NCI-H460 (cell line): ENCODE measurements at places on chromosomes 2 and 18. TPM values are rescaled to one million over a fixed set of nuclear protein-coding genes. Genes with fewer than 3 reads are reported as not detected.

Gene CNGA3
- not detected in 2 replicates for total RNA-seq

Gene MAL
- total RNA-seq = not detected in 2 replicates

Gene TTR
- total RNA-seq = not detected in 2 replicates

Gene TEKT4
- total RNA-seq = not detected in 2 replicates

Gene SP9
- not detected in 2 replicates for total RNA-seq

Gene FMNL2
- 80.5 and 98.0 TPM in 2 replicates for total RNA-seq

Gene ZNF804A
- total RNA-seq = 4.3 and 4.9 TPM in 2 replicates

Gene RNF152
- total RNA-seq = 1.5 and 2.3 TPM in 2 replicates

DNA sequence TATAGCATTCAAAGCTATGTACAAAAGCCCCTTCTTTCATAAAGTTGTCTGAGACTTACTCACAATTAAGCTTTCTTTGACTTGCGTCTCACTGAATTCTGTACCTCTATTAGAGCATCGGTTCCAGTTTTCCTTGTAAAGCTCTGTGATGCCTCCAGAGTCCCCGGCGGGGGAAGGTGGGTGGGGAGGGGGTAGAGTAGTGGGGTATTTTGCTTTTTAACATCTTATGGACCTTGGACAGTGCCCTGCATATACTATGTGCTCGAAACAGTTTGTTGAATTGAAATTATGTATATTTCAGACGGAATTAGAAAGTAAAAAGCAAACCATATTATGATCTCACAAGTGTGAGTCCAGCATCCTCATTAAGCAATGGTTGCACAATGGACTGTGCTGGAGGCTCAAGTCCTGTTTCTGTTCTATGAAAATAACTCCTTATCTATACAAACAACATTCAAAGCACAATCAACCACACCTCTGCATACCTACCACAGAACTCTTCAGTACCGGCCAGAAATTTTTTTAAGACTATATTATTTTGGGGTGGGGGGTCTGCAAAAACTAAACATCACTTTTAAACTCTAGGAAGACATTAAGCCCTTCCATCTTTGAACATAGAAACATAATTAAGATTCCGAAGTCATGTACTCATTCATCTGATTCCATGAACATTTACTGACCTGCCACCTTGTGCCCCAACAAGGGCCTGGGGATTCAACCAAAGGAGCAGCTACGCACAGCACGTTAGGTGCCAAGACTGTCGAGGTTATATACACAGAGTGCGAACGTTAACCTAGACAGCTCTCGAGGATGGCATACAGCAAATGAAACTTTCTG, 908 bp downstream of the STAT1 start:
- DNase-seq = no peak

- DNase-seq = peak; percentile 59
These were observed 237.0 kb downstream of the HNMT start for GRCh38 chr2:138201286-138201685.

GRCh38 chr18:9546468-9546867, 67.9 kb downstream of the PPP4R1 start:
- no peak for DNase-seq

DNA sequence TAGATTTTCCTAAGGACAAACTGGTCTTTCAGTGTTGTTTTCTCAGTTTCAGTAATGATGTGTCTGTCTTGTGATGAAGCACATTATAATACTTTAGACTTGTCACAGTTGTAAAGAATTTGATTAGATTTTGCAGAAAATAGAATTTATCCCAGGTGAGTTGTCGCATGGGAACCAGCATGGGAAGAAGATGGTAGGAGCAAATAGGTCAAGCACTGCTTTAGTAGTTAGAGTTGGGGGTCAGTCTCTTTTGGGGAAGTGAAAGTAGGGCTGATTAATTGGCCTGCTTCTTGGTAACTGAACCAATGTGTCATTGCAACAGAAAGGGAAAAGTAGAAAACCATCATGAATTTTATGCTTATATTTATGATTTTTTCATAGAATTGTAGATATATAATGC, 153.2 kb upstream of the MYO3B start:
- no peak for DNase-seq

- no peak for DNase-seq
These were observed 17.8 kb upstream of the GPR75 start for GRCh38 chr2:53877556-53877955.

GRCh38 chr2:232236200-232236599, 142.4 kb upstream of the ALPP start:
- DNase-seq = no peak

GRCh38 chr2:100877555-100877954, 57.6 kb downstream of the NPAS2 start:
- DNase-seq = no peak

DNA sequence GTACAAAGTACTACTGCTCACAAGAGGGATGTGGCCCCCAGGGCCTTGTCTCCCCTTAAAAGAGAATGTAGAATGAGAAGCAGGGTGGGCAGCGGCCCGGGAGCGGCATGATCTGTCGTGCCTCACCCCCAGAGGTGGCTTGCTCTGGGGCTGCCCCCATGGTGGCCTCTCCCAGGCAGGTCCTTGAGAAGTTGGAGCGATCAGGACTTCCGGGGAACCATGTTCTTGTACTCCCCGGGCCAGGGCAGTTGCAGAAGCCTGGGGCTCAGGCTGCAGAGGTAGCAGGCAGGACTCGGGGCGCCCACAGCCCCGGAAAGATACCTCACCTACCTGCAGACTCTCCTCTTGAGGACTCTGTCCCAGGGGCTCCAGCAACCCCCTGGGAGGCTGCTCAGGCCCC, 62.6 kb downstream of the CYP26B1 start:
- DNase-seq = no peak

DNA sequence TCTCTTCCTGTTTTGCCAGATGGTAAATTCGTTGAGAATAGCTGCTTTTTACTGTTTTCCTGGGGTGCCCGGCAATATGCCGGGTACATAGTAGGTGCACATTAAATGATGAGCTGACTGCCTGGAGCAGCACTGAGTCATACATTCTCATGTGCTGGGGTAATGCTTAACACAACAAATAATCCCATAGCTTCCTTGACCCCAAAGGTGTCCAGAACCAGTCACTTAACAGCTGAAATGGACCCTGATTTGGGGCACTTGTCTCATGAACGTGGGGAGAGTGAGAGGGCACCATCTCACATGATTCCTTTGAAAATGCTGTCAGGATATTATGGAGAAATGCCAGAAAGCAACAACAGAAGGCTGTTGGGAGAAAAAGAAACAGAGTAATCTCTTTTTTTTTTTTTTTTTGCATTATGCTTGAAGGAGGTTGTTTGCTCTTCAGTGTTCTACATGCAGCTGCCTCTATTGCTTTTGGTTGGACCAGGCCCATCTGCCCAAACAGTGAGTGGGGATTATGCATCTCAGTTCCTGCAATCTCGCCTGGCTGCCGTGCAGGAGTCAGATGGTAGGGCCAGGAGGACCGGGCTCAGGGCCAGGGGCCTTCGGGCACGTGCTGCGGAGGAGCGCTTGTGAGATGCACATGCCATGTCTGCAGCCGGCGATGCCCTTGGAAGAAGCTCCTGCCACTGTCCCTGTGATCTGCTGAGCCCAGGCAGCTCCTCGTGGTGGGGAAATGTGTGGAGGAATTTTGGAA, 162.1 kb downstream of the SH3RF3 start:
- no peak for DNase-seq

DNA sequence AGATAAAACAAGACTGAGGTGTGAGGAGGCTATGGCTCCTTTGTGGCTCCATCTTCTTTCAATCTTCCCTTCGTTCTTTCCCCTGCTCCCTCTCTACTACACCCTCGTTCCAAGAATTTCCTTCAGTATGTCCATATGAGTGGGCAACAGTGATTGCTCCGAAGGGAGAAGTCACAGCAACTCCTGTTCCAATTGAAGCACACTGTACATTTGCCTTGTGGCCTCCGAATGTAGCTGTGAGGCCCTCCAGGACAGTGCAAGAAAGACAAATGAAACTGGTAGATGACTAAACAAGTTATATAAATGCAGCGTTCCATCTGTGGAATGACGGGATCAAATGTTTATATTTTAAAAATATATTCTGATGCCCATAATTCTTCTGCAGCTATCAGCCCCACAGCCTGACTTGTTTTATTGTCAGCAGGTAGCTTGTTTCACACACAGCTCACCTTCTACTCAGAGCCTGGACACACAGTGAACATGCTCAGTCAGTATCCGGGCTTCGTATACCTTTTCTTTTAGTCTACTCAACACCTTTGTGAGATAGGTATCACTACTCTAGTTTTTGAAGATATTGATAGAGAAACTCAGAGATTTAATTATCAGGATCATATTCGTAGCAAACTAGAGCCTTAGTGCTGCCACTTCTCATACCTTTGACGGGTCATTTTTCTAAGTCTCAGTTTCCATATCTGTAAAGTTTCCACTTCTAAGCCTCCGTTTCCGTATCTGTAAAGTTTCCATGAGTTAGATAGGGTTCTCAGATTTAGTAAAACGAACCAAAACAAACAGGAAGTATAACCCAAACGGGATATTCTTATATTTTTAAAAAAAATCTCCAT, 216.7 kb upstream of the STON1 start:
- no peak for DNase-seq

DNA sequence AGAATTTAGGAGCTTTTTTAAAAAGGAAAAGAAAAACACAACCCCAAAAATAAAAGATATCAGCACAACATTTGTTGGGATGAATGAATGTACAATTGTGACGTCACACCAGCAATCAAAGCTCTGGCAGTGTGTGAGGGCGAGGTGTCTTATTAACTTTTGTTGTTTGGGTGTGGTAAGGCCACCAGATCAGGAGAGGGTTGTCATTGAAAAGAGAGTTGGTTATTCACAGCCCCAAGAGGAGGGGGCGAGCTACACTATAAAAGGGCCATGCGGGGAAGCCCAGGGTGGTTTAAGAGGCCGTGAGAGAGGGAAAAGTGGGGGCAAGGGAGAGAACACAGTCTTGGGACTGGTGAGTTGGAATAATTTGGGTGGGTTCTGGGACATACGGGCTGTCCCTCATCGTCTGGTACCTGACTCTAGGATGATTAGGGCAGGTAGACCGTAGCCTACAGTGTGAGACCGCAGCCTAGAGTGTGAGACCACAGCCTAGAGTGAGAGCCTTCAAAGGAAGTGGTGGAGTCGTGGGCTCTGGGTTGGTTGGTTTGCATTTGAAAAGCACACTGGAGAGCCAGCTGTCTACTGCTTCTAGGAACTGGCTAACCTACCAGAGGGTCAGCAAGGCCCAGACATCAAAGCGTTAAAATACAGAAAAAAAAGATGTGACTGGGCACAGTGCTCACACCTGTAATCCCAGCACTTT, 128.4 kb downstream of the INO80D start:
- no peak for DNase-seq

- no peak for DNase-seq
These were observed 181.0 kb downstream of the TFCP2L1 start for GRCh38 chr2:121103960-121104359.

DNA sequence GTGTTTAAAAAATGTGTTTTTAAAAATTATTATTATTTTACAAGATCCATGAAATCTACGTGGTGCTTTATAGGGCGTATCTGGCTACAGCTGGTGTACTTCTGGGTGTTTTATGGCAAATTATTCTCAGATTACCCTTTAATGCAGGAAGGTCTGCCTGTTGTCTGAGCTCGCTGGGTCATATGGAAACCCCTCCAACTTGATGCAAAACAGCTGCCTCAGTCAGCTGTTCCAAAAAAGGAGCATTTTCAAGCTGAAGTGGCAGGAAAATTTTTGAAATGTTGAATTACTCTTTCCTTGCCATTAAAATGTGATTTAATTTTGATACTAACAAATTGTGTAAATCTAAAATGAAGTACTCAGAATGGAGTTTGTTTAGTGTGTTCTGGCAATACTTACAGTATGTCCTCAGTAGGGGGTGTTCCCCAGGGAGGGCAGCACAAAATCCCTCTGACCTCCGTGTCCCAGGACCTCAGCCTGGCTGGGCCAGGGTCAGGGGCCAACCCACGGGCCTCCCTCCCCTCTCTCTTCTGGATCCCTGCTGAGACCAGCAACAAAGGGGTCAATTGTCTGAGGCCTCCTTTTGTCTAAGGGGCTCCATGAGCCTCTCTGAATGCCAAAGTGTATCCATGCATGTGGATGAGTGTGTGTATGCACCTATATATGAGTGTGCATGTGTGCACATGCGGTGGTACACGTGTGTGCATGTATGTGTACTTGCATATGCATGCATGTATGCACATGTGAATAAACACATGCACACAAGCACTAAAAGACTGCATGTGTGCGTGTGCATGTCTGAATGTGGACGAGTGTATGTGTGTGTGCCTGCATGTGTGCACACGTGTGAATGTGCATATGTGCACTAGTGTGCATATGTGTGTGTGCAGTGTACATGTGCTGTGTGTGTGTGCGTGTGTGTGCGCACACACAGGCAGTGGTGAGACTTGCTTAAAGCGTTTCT, 105.4 kb downstream of the ACOXL start:
- DNase-seq = no peak

- no peak for DNase-seq
These were observed 81.9 kb downstream of the SLC66A3 start for GRCh38 chr2:11237122-11237521.
